Activated CD4-positive, alpha-beta T cell treated with anti-CD3 and anti-CD28 coated beads, Interleukin-2, amount 50 U/mL, for 4 hours (primary cell): ENCODE measurements at places on chromosomes 3 and 15.

- no peak for DNase-seq
Measured at GRCh38 chr3:127822682-127823425, 539 bp upstream of the MGLL start.

- no peak for DNase-seq
Measured at GRCh38 chr3:46351646-46352045, 2.3 kb upstream of the CCR2 start.

- no peak for DNase-seq
Measured at GRCh38 chr15:99951511-99951910, 218.3 kb upstream of the LYSMD4 start.

GRCh38 chr15:71705151-71705550, 105.2 kb upstream of the NR2E3 start:
- no peak for DNase-seq

DNA sequence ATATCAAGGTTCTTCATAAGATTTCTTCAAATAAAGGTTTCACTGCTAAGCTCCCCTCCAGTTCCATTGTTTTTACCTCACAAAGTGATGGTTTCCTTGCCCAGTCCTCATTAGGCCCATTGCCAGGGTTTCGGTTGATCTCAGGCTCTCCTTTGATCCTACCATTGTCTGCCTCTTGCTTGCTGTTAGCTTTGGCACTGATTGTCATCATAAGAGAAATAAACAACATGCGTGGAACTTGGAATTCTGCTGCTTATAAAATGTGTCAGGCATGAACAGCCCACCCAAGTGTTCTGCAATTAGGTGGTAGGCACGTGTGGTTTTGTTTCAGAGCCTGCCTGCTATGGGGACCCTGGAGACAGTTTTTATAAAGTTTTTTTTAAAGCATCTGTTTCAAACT, 107.6 kb upstream of the BFSP2 start:
- DNase-seq = no peak

- no peak for DNase-seq
Measured at GRCh38 chr15:86300390-86301125, 220.9 kb downstream of the AGBL1 start.

DNA sequence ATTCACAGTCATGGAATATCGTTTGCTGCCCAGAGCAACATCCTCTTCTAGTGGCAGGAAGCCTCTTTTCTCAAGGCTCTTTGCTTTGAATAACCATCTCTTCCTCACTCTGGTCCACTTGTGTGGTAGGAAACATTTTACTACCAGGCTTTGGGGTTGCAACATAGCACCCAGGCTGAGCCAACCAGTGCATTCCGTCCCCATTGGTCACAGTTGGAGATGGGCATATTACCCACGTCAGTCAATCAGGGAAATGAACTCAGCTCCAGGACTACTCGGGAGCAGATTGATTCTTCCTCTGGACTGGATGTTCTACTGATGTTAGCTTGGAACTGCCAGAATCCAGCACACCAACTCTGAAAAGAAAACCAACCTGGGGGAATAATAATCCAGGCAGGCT, 4.2 kb upstream of the PEX5L start:
- no peak for DNase-seq
